ENCODE measurements at places on chromosomes 2 and 18.

GRCh38 chr2:212073360-212073759, 465.2 kb downstream of the ERBB4 start:
- DNase-seq: no peak

DNA sequence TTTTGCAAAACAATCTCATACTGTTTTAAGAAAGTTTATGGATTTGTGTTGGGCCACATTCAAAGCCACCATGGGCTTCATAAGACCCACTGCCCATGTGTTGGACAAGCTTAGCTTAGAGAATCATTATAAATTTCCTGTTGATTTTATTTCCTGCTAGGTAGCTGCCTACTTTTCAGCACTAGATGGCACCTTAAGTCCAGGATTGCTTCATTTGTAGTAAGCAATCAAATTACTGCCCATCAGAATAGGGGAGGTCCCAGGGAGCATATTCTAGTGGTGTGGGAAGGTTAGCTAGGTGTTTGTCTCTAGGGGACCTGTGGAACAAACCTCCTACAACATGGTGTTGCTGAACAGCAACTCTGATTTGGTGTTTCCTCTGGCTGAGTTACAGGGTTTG, 11.0 kb upstream of the DCDC2C start:
- DNase-seq: no peak

GRCh38 chr2:224932522-224932921, 109.7 kb downstream of the DOCK10 start:
- no peak for DNase-seq

GRCh38 chr2:177075254-177075653, 137.3 kb upstream of the HNRNPA3 start:
- DNase-seq: no peak

DNA sequence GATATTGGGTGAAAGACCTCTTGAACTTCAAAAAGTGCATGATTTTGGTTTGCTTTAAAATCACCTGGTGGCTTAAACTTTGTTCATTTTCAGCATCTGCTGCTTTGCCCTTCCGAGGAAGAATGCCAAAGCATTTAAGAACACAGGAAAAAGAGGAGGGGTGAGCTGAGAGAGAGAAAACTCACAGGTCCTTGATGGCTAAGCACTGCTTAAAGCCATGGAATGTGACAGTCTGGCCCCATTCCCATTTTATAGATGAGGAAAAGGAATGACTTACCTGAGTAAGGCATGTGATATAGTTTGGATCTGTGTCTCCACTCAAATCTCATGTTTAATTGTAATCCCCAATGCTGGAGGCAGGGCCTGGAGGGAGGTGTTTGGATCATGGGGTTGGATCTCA, 58.1 kb downstream of the KCNS3 start:
- no peak for DNase-seq

- DNase-seq: no peak
These were observed 134.4 kb upstream of the SLC1A4 start for GRCh38 chr2:64854773-64855237.

DNA sequence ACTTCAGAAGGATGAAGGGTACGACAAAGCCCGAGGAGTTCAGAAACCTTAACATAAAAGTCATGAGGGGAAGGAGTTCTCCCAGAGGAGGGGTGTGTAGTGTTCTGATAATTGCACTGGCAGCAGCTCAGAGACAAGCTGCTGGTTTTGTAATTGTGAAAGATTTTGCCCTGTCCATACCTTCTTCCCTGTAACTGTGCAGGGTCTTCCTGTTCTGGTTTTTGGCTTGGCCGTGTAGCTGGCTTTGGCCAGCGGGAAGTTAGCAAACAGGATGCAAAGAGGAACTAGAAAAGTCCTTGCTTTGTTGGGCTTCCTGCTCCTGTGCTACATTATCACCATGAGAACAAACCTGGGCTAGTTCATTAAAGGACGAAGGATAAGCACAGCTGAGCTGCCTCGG, 160.8 kb downstream of the LPIN1 start:
- no peak for DNase-seq

- DNase-seq: no peak
These were observed 184.7 kb upstream of the GLI2 start for GRCh38 chr2:120550893-120551446.

DNA sequence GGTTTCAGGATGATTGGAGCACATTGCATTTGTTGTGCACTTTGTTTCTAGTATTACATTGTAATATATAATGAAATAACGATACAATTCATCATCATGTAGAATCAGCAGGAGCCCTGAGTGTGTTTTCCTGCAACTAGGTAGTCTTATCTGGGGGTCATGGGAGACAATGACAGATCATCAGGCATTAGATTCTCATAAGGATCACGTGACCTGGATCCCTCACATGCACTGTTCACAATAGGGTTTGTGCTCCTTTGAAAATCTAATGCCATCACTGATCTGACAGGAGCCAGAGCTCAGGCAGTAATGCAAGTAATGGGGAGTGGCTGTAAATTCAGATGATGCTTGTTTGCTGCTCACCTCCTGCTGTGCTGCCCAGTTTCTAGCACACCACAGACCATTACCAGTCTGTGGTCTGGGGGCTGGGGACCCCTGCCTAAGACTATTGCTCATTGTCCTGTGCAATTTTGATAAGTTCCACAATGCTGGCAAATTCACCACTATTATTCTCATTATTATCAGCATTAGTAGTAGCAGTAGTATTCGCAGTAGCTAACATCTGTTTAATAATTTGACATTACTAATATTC, 428.7 kb upstream of the TNP1 start:
- DNase-seq: no peak

DNA sequence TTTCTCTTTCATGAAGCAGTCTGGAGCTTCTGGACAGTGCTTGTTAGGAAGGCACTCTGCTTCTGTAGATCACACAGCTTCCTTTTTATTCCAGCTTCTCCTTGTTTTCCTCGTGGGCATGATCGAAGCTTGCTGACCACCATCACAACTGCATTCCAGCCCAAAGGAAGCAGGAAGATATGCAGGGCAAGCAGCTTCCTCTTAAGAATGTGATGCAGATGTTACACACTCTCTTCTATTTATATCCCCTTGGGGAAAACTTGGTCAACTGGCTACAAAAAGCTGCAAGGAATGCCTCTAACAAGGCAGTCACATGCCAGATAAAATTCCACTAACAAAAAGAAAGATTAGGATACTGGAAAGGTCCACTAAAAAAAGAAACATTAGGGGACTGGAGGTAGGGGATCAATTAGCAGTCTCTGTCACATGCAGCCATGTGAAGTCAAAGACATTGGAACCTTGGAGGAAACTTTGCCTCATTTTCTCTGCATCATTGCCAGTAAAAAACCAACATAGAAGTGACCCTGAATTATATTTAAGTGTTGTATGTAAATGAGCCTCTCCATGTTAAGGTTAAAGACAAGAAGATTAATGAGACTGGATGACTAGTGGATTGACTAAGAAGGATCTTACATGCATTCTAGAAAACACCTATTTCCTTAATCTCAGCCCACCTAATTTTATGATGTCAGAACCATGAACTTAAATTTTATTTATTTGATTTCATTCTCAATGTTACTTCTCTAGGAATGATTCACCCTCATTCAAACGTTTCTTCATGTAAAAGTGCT, 98.3 kb downstream of the NAB1 start:
- no peak for DNase-seq

- no peak for DNase-seq
These were observed 427.5 kb downstream of the LPIN1 start for GRCh38 chr2:12173943-12174340.

GRCh38 chr2:223169830-223170605, 118.0 kb downstream of the KCNE4 start:
- no peak for DNase-seq

- DNase-seq: no peak
These were observed 151.1 kb upstream of the SLC1A4 start for GRCh38 chr2:64837925-64838641.

DNA sequence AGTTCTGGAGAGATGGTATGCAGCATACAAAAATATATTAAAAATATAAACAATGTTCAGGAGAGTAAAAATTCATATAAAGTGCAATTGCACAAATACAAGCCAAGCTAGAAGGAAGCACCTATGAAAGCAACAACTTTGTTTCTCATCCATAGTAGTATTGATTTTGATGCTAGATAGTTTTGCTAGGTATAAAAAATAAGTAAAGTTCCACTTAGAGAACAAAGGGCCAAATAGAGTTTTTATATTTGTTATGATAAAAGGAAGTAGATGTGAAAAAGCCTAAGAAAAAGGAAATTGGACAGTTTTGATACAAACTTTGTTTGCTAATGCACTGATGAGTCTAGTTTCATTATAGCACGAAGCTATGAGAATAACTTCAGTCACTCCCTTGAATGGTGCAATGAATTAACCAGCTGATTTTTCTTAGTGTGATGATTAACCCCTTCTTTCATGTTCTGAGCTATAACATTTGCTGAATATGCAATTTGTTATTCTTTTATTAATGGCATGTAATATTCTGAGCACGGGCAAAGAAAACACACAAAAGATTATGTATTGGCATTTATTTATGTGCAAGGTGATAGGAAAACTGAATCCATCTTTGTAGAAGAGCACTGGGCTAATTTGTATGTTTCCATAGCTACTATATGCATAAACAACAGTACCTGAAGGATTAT, 24.7 kb downstream of the SLC5A7 start:
- no peak for DNase-seq

- DNase-seq: no peak
These were observed 118.0 kb downstream of the PXDN start for GRCh38 chr2:1626271-1626681.

GRCh38 chr2:62663411-62663810, 42.1 kb upstream of the EHBP1 start:
- DNase-seq: no peak

GRCh38 chr2:27133195-27133875, 1.1 kb downstream of the PREB start:
- DNase-seq: no peak

DNA sequence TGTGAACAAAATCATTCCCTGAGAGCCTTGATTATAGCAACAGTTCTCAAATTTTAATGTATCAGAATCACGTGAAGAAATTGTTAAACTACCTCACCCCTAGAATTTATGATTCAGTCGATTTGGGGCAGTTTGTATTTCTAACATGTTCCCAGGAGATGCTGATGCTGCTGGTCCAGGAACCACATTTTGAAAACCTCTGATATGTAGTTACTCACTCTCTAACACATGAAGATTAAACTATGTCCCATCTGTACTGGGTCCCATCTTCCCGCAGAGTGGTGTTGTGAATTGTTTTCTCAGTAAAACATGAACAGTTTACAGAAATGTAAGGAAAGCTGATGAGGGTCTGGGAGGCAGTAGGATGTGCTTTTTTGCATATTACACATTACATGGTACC, 223.1 kb downstream of the CDH20 start:
- no peak for DNase-seq

DNA sequence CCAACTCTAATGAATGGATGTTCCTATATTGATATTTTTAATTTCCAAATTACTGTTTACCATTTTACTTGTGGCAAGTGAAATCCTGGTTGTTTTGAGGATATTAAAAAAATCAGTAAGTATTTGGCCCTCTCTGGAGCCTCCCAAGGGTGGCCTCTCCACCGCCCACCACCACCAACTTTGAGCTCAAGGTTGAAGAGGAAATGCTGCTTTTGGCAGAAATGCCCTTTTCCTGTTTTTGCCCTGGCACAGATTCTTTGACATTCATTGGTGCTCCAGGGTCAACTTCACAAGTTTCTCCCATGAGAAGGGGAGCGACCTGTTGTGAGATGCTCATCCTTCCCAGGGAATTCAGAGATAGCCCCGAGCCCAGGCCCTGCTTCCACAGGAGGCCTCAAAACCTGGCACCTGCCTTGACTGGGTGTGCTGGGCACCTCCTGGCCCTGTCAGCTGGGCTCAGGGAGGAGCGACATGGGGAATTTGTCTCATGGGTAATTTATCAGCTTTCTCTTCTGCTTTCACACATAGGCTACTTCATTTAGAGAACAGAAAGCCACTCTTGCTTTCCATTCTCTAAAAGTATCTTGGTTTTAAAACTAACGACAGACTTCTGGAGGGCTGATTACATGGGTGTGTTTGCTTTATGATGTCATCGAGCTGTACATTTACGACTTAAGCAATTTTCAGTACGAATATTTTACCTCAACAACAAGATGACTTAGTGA, 6.9 kb downstream of the CD8A start:
- DNase-seq: no peak

DNA sequence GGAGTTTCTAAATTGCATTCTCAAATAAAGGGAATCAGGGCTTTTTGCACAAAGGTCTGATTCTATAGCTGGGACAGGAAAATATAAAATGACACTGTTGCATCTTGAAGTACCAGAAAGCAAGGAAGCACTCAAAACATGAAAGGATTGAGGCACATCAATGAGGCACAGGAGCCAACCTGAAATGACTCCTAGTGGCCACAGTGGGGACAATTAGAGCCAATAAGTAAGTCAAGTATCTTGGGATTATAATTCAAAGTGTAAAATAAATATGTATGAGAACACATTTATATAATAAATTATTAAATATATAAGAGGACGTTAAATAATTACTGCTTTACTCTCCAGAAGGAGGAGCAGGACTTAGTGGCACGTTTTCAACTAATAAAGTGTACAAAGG, 1259.5 kb upstream of the CDH2 start:
- no peak for DNase-seq

- DNase-seq: no peak
These were observed 24.9 kb downstream of the CCNT2 start for GRCh38 chr2:134943540-134943939.

GRCh38 chr2:101479328-101479727, 4.4 kb upstream of the RFX8 start:
- no peak for DNase-seq

DNA sequence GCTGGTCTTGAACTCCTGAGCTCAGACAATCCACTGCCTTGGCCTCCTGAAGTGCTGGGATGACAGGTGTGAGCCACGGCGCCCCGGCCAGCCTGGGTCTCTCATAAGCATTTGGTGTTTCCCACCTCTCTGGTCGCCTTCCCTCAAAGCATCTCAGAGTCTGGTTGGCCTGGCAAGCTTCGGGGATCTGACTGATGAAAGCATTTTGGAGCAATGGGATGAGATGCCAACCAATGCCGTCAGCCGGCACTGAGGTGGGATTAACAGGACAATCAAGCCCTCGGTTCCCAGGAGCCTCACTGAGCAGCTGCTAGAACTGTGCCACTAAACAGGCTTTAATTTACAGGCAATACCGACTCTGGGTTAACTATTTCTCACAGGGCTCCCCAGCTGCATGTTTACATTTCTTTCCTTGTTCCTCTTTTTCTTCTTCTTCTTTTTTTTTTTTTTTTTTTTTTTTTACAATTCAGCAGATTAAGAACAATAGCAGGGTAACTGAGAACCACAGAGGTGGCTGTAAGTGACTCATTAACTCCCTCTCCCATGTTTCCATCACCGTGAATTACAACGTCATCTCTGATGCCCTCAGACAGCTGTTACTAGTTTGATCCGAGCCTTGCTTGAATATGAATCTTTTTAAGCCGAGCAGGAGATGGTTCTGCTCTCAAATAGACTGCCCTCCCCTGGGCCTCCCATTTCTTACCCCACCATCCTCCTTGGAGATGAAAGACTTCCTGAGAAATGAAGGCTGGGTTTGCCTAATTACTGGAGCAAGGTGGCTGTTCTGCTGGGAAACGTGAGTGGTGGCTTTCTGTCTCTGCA, 37.9 kb downstream of the ODC1 start:
- no peak for DNase-seq

All from right atrium auricular region (tissue), 2 donors.